NCI-H1048 (cell line): ENCODE measurements at places on chromosomes 4 and X.

- no peak for DNase-seq
These were observed 135.2 kb upstream of the MAMLD1 start for GRCh38 chrX:150227873-150228410.

- no peak for DNase-seq
These were observed 37.7 kb downstream of the NSG1 start for GRCh38 chr4:4424499-4425115.

- DNase-seq, result no peak
These were observed 163.5 kb upstream of the TLL1 start for GRCh38 chr4:165709516-165709915.

DNA sequence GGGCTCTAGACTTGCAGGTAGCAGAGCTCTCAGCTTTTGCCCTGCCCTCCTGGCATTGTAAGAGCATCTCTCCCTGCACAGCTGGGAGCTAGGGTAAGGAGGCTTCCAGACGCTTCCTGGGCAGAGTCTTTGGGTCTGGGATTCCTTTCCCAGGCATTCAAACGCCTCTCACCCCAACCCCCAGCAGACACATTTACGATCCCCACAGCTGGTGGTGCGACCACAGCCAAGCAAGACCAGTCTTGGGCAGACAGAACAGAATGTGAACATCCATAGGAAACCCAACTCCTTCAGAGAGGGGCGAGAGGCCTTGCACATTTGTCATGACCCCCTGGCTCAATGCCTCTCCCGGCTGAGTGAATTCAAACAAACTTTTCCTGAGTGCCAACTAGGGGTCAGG lies 38.1 kb upstream of the CD99L2 start:
- DNase-seq, result no peak

DNA sequence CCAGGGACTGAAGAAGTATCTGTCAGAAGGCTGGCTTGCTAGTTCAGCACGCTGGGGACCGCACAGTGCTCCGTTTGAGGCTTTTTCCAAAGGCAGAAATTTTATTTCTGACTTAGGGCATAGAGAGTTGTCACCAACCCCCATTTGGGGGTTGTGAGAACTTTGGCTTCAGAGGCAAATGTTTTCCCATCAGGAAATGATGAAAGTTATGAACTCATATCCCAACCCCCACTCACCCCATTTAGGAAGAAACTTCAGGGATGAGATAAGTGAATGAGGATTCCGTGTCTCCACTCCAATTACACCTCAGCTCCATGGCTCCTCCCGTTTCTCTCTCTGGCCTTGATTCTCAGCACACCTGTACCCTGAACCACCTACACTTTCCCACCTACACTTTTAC lies 4.3 kb upstream of the WDR13 start:
- no peak for DNase-seq

GRCh38 chr4:6907658-6908191 lies 1.9 kb upstream of the TBC1D14 start:
- DNase-seq, result no peak

- no peak for DNase-seq
These were observed 207.6 kb upstream of the PITX2 start for GRCh38 chr4:110830461-110830860.

- DNase-seq, result no peak
These were observed 658.7 kb downstream of the PCDH18 start for GRCh38 chr4:136873555-136873954.

DNA sequence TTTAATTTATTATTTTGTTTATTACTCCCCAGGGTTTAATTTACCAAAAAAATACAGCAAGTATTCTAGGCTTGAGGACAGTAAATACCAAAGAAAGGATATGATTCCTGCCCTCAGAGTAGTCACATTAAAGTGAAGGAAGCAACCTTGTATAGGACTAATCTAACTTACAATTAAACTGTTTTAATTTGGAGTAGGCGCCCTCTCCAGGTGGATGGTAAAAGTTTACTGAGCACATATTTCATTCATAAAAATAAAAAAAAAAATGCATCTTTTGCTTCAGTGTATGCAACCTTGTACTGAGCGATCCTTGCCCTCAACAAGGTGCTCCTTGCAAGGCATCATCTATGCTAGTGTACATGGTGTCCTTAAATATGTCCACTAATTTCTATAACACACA lies 72.0 kb upstream of the MAGEB16 start:
- no peak for DNase-seq

DNA sequence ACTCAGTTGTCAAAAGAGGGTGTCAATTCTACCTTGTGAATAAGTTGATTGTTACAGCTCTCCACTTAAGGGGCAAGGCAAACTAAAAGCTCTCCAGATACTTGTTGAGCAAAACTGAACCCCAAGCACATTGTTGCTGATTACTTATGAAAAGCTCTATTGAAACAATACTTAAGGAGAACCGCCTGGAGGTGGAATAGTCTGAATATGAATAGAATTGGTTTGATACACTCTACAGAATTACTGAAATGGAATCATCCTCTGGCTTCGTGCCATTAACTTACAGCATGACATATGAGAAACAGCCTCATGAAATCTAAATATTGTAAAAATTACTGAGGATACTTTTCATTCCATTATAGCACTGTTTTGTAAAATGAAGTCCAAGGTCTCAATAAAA lies 127.0 kb upstream of the SH3RF1 start:
- peak; percentile 48 for DNase-seq

GRCh38 chrX:6810776-6811175 lies 275.9 kb upstream of the VCX3A start:
- no peak for DNase-seq

DNA sequence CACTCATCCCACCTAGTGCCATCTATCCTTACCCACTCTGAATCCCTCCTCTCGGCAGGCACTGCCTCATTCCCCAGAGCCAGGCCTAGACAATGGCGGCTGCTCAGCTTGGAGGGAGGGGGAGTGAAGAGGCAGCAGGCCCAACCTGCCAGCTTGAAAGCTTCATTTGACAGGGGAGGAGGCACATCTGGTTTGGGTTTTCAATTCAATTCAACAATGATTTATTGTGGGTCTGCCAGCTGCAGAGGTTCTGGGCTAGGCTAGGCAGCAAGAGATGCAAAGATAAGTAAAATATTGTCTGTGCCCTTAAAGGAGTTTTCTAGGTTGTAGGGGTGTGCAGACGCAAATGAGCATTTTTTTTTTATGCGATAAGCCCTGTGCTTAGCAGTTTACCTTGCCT lies 58.5 kb downstream of the RTL9 start:
- DNase-seq, result no peak

DNA sequence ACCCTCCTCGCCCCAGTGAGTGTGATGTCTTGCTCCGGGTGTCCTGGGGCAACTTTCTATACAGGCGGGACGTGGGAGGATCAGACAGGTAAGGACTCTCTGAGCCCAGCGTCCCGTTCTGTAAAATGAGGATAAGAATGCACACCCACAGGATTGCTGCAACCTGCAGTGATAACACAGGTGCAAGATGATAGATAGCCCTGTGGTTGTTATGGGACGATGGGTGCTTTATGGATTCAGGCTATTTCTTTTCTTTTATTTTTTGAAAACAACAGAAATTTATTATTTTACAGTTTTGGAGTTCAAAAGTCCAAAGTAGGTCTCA lies 28.6 kb downstream of the BEX3 start:
- DNase-seq, result no peak

GRCh38 chr4:102715057-102715456 lies 45.7 kb downstream of the MANBA start:
- no peak for DNase-seq

GRCh38 chr4:98657531-98658286 lies 702 bp downstream of the TSPAN5 start:
- DNase-seq, result no peak
